GM13976 (cell line): ENCODE measurements at places on chromosomes 6 and 20.

DNA sequence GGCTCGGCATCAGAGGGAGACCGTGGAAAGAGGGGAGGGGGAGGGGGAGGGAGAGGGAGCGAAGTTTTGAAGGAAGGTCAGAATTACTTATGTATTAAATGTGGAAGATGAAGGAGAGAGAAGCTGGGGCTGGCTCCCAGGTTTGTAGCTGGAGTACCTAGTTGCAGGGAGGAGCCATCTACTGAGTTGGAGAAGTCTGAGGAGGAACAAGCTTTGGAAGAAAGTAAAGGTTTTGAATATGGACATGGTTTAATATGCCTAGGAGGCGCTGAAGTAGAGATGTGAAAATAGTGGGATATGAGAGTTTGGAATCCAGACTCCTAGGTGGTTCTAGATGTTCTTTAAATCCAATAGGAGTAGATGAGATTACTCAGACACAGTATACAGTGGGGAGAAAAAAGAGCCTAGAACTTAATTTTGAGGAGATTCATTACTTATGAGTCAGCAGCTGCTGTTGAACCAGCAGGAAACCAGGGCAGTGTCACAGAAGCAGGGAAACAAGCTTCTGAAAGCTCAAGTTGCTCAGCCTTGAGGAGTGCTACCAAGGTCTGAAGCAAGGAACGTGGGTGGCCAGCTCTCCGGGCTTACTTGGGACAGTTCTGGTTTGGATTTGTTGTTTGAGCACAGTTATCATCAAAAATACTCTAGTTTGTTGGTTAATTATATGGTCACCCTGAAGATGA is 149.3 kb downstream of the UTRN start:
- no peak for DNase-seq

- DNase-seq = no peak
Measured at GRCh38 chr20:5796331-5797040, 46.3 kb downstream of the SHLD1 start.

GRCh38 chr6:36807750-36808149 is 31.5 kb downstream of the CPNE5 start:
- no peak for DNase-seq

DNA sequence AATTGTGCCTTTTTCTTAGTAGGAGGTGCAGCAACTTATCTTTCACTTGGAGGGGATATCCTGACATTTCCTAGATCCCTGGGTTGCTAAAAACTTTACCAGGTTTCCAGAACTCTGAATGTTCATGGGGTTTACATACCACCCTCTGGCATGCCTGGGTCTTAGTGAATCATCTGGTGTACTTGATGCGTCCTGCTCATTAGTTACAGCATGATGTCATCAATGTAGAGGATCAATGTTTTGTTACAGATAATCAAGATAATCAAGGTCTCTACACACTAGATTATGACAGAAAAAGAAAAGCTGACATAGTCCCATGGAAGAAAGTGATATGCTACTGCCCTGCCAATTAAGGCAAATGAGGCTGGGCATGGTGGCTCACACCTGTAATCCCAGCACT is 27.0 kb downstream of the FITM2 start:
- DNase-seq = no peak

- DNase-seq = peak; percentile 63
Measured at GRCh38 chr6:14254505-14254904, 136.9 kb downstream of the CD83 start.

DNA sequence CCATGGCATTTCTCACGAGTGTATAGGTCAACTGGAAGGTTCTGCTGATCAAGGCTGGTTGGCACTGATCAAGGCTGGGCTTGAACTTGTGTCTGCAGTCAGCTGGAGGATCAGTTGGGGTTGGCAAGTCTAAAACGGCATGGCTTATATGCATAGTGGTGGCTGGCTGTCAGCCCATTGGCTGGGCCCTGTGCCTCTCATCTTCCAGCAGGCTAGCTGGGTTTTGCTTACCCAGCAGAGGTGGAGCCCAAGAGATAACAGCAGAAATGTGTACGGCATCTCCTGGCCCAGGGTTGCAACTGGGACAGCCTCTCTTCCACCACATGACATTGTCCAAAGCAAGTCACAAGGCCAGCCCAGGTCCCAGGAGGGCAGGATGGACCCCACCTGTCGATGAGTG is 158.2 kb downstream of the BMP7 start:
- no peak for DNase-seq

- DNase-seq = no peak
Measured at GRCh38 chr6:13172291-13172690, 156.0 kb downstream of the TBC1D7 start.

- DNase-seq = no peak
Measured at GRCh38 chr20:47544852-47545251, 43.2 kb downstream of the NCOA3 start.

GRCh38 chr6:125699591-125699990 is 49.8 kb upstream of the HEY2 start:
- DNase-seq = no peak

DNA sequence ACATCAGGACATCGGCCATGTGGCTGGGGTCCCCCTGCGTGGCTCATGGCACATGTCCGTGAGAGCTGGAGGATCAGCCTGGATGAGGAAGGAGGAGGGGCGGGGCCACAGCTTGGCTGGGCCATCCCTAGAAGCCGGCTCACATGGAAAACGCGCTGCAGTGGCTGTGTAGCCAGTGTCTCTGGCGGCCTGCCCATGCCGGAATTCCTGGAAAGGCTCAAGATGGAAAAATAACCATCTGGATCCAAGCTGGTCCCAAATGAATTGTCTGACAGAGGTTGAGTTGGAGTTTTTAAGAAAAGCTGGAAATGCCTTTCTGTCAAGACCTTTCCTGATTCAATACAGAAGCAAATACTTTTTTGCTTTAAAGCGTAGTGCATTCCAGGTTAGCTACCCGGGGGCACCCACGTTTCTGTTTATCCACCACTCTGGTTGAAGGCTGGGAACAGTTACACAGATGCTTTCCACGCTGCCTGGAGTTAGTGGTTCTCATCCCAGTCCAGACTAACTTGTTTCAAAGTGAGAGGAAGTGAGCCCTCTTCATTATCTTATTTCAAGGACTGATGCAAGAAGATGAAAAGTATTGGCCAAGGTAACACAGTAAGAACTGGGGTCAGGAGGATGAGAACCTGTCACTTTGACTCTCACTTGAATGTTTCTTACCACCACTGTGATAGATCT is 99.0 kb downstream of the GMPR start:
- no peak for DNase-seq

GRCh38 chr6:73382462-73383113 is 12.0 kb upstream of the DDX43 start:
- no peak for DNase-seq

- DNase-seq = no peak
Measured at GRCh38 chr6:158376631-158377081, 64.4 kb downstream of the TULP4 start.

DNA sequence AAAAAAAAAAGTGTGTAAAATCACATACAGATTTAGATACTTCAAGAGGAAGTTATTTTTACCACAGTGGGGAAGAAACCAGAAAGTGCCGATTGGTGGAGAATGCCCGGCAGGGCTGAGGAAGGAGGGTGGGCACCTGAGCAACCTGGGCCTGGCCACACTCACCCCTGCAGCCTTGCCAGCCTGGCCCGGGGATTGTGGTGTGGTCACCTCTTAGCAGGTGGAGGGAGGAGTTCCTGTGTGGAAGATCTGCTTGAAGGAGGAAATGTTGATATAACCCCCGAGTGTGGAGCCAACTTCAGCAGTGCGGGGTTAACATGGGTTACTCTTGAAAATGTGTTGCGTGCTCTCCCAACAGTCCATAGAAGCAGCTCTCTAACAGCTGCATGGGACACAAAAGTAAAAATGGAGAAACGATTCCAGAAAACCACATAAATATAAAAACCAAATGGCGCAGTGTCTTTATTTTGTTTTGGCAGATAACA is 14.7 kb downstream of the UST start:
- DNase-seq = no peak

- DNase-seq = no peak
Measured at GRCh38 chr6:1965596-1966224, 279.7 kb downstream of the GMDS start.

DNA sequence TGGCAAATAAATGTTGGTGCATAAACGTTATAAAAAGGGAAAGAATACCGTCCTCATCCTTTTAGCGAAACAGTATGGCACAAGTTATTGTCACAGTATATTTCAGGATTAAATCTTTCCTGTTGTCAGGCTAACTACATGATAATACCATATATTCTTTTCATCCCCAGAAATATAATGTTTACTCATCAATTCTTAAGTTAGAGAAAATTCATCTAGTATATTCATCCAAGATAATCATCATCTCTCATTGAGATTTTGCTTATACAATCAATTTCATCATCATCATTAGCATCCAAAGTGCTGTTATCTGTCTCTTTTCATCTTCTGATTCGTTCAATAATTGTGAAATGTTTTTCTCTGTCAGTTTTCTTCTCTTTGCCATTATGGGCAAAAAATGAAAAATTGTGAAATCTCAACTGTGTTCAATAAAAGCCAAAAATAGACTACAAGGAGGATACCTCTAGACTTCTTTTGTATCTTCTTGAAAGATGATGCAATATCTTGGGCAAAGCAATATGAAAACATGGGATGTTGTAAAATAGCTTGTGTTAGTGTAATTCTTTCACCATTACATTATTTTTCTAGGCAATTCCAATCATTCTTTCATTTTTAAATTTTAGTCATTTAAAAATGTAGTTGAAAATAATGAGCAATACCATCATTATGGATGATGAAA is 2.6 kb downstream of the SPACA1 start:
- DNase-seq = no peak

GRCh38 chr6:148494226-148494625 is 151.6 kb downstream of the SASH1 start:
- no peak for DNase-seq

GRCh38 chr6:56787209-56787608 is 144.5 kb upstream of the DST start:
- no peak for DNase-seq

DNA sequence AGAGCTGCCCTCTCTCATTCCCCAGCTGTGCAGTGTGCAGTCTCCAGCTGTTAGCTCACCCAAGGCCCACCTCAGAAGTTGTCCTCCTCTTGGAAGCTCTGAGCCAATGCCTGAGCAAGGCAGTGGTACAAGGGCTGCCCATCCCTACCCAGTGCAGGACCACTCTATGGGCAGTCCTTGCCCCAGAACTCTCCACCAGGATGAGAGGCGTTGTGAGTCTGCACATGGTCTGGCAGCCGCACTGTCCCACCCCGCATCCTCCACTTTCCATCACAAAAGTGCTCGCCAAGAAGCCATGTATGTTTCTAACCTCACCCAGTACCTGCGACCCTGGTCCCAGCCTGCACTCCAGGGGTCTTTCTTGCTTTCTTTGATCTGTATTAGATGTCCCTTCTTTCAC is 175.1 kb upstream of the PMEPA1 start:
- no peak for DNase-seq

- no peak for DNase-seq
Measured at GRCh38 chr20:855466-856360, 22.2 kb downstream of the FAM110A start.

DNA sequence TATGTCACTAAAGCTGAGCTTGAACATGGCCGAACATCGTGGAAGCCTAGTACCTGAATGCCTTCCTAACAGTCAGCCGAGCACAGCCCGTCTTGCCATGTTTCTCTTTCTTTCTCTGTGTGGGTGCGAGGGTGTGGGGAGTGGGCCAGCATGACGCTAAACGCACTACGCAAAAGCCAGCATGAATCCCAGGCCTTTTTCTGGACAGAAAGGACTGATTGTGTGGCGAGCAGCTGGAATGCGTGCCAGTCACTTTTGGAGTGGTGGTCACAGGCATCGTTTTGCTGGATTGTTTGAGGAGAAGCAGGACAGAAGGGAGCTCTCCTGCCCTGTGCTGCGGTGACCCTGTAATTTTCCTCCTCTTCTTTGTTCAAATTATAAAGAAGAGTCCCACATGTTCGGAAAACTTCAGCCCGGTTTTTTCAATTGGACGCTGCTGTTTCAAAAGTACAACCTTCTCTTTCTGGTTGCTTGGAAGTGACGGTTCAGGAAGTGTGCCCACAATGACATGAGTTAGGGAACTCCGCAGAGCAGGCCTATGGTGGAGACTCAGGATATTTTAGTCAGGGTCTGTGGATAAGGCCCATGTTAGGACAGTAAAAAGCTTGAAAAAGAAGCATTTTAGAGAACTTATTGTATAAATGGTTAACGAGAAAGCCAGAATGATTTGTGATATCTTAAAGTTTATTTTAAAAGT is 54.3 kb downstream of the PDE7B start:
- no peak for DNase-seq

DNA sequence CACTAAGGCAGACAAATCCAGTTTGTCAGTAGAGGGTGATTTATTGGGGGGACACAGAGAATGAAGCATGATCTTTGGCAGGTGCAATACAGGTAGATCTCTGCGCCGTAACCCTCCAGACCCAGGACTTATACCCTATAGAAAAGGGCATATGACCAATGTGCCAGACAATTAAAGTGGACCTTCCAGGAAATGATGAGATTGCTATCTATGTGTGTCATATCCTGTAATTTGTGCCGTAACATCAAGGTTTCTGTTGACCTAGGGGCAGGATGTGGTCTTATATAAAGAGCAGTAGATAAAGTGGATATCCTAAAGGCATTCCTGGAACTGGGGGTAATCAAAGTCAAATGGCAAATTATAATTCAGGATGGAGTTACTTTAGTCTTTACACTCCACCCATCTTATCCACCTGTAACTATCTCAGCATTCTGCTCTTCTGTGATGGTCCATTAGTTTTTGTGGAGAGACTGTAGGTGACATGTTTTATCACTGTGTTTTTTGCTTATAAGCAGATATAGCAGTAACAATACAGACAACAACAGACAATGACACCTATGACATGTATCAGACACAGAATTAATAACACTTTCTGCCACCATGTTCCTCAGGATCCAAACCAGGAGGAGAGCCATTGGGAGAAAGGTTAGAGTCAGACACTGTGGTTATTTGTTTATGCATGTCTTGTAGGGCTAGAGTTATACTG is 43.1 kb upstream of the ZNF337 start:
- no peak for DNase-seq
